ENCODE measurements at places on chromosomes 16 and 17.

- no peak for DNase-seq
Observed at GRCh38 chr17:37510056-37510455, 20.4 kb downstream of the DUSP14 start.

GRCh38 chr16:4245077-4245791 is 3.4 kb upstream of the SRL start:
- DNase-seq: no peak

DNA sequence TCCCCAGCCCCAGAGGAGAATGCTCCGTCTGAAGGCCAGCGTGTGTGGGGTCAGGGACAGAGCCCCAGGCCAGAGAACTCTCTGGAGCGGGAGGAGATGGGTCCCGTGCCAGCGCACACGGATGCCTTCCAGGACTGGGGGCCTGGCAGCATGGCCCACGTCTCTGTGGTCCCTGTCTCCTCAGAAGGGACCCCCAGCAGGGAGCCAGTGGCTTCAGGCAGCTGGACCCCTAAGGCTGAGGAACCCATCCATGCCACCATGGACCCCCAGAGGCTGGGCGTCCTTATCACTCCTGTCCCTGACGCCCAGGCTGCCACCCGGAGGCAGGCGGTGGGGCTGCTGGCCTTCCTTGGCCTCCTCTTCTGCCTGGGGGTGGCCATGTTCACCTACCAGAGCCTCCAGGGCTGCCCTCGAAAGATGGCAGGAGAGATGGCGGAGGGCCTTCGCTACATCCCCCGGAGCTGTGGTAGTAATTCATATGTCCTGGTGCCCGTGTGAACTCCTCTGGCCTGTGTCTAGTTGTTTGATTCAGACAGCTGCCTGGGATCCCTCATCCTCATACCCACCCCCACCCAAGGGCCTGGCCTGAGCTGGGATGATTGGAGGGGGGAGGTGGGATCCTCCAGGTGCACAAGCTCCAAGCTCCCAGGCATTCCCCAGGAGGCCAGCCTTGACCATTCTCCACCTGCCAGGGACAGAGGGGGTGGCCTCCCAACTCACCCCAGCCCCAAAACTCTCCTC is 10.4 kb downstream of the CX3CL1 start:
- DNase-seq: no peak

DNA sequence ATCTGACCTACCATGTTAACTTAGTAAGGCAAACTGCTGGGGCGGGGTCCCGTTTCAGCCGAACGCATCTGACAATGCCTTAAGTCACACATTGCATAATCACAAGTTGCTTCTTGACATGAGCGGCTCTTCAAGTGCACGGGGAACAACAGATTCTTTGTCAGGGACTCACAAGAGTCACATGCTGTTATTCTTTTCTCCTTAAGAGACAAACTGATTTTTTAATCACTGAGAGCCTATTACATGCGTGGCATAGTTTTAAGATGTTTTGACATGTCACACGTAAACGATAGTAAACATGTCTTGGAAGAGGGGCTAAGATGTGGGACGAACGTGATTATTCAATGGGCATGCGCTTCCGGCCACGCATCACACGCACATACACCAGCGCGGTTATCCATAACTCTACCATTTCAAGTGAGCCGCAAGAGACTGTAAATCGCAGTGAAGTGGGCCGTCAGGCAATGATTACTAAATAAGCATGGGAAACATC is 63.4 kb downstream of the ADCY9 start:
- no peak for DNase-seq

- DNase-seq: no peak
Observed at GRCh38 chr16:4388271-4389021, 16.8 kb downstream of the VASN start.

DNA sequence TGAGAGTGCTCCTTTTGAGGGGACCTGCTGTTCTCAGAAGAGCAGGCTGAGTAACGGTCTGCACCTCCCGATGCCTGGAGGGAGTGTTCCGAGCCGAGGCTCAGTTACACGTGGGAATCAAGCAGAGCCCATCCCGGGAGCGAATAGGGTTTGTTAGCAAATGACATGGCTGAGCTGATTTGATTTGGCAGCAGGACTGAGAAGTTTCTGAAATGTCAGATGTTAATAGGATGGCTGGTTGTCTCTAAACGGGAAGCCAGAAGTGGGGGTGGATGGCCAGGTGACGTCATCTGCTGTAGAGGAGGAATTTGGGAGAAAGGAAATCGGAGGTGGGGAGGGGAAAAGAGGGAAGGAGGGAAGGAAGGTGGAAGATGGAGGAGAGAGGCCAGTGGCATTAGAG is 128.0 kb downstream of the RAP1GAP2 start:
- DNase-seq: no peak

GRCh38 chr17:6924208-6924607 is 71.6 kb upstream of the ALOX12 start:
- no peak for DNase-seq

- no peak for DNase-seq
Observed at GRCh38 chr17:82489851-82490511, 29.6 kb upstream of the FOXK2 start.

GRCh38 chr16:77675464-77676324 is 46.6 kb upstream of the NUDT7 start:
- DNase-seq: peak; percentile 37

- DNase-seq: no peak
Observed at GRCh38 chr17:65660947-65661346, 99.5 kb upstream of the AXIN2 start.

DNA sequence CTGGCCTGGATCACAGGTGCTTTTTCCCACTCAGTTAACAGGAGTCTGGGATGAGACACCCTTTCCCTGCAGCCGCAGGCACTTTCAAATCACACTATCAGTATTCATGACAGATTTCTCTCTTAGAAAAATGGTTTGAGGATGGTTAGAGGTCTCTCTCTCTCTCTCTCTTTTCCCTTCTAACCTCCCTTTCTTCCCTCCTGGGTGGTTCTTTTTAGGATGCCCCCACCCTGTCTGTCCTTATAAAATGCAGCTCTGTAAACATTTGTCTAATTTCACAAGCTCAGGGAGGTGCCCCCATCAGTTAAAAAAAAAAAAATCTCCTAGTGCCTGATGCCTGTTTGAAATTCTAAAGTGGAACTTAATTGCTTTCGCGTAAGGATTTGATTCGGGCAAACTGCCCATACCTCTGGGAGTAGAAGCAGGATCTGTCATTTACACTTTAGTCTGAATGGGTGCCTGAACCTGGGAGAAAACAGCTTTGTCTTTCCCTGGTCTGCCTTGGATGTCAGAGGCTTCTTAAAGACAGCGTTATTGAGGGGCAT is 158.8 kb downstream of the CCDC182 start:
- DNase-seq: no peak

Data from effector CD4-positive, alpha-beta T cell (primary cell).